Cortex of kidney (tissue), 1 donor: ENCODE measurements at places on chromosomes 6 and 20.

GRCh38 chr6:161038229-161039031, 46.9 kb downstream of the MAP3K4 start:
- DNase-seq = no peak

DNA sequence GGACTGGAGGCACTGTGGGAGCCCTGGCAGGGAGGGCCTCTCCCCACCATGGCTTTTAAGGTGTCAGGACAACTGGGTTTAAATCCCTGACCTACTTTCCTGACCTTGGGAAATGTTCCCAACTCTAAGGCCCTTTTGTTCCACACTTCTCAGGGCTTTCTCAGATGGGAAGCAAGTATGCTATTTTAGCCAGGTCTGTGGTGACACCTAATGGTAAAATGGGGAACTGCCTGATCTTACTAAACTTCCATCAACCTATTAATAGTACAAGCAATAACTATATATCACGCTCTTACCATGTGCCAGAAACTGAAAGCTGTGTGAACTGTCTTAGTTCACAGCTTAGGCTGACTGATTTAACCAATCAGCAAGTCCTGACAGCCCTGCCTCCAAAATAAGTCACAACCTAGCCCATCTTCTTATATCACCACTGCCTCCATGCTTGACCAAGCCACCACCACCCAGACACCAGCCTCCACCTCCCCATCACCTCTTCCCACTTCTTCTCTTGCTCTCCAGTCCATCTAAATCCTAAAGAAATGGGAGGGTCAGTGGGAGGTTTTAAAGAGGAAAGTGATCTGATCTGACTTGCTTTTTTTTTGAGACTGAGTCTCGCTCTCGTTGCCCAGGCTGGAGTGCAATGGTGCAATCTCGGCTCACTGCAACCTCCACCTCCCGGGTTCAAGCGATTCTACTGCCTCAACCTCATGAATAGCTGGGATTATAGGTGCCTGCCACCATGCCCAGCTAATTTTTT, 6.9 kb upstream of the BLCAP start:
- DNase-seq = no peak

- no peak for DNase-seq
These were observed 572 bp downstream of the SLC2A4RG start for GRCh38 chr20:63740070-63740626.

DNA sequence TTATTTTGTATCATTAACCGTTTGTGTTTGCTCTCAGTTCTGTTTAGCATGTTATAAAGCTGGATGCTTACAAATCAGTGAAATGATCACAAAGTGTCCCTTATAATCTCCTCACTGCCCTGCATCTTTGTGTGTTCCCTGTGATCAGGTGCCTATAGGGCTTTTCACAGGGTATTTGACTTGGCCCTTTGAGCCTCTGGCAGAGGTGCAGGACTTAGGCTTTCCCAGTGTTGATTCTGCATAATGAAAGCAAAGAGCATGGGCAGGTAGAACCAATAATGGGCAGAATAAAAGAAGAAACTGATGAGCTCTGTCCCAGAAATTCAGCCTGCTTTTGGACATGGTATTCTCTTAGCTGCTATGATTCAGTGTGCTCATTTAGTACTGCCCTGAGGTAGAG, 16.9 kb upstream of the PBOV1 start:
- no peak for DNase-seq

DNA sequence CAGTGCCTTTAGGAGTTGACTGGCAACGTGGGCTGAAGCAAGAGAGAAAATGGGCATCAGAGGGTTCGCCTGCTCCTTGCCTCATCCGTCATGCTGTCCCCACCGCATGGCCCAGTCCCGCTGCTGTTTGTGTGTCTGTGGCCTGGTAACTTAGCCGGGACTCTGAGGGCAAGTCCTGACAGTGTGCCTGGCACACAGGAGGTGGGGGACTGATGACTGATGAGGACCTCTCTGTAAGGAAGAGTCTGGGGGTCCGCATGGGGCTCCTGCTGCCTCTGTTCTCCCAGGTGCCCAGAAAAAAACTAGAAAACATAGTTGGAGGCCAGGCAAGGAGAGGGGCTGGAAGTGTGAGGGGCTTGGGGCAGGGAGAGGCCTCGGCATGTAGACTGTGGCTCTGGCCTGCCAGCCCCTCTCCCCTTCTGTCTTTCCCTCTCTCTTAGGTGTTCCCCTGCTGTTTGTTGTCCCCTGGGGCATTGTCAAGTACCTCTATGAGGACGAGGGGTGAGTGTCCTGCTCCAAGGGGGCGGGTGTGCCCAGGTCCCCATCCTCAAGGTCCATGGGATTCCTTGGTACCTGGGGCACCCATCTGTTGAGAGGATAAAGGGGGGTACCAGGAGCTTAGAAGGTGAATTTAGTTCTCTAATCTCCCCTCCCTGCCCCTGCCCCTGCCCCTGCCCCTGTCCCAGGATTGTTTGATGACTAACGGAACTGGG, 29.5 kb downstream of the GLP1R start:
- DNase-seq = no peak

- DNase-seq = no peak
These were observed 3.4 kb upstream of the TMEM14C start for GRCh38 chr6:10719296-10719963.

- no peak for DNase-seq
These were observed 1.8 kb upstream of the CCND3 start for GRCh38 chr6:41943456-41943855.

- no peak for DNase-seq
These were observed 55.5 kb downstream of the JARID2 start for GRCh38 chr6:15301179-15302006.

DNA sequence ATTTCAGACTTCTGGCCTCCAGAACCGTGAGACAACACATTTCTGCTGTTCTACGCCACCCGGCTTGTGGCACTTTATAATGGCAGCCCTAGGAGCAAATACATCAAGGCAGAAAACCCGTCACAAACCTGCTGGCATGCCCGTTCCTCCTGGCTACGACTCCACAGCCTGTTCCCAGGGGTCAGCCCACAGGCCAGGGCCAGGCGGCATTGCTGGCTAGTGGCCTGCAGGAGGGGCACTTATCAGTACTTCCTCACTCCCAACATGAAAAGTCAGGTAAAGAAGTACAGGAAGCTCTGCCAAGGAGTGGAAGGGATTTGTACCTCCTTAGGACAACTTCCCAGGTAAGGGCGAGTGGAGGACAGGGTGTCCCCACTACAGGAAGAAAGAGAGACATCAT, 223.1 kb upstream of the AGPAT4 start:
- DNase-seq = no peak

DNA sequence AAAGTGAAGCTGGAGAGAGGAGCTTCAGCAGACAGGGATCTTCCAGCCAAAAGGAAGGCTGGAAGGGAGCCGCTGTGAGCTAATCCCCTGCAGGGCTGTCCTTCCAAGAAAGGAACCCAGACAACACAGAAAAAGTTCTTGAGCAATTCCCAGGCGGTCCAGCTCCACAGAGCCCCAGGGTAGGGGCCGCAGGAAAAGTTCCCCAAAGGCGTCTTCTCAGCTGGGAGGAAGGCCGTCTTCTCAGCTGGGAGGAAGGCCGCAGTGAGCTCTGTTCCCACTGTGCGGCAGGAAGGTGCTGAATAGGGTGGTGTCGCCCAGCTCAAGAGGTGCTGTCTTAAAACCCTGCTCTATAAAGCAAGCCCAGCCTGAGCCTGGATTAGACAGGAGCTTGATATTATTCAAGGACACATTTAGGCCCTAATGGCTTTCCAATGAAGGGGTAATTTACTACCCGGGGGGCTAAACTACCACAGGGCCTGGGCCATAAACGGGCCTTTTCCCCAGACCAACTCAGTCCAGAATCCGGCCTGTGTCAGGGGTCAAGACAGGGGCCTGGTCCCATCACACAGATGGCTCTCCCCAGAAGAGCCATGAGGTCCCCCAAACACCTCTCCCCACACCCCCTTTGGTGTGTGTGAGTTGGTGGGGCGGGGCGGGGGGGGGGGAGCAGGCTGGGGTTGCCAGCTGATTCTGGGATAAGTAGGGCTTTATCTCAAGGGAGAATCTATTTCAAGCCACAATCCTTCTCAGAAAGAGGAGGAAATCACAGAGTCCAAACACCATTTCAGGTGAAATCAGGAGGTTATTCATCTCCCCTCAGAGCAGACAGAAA, 103.6 kb downstream of the NOL4L start:
- DNase-seq = no peak

- no peak for DNase-seq
These were observed 334.9 kb upstream of the JARID2 start for GRCh38 chr6:14910692-14911547.

DNA sequence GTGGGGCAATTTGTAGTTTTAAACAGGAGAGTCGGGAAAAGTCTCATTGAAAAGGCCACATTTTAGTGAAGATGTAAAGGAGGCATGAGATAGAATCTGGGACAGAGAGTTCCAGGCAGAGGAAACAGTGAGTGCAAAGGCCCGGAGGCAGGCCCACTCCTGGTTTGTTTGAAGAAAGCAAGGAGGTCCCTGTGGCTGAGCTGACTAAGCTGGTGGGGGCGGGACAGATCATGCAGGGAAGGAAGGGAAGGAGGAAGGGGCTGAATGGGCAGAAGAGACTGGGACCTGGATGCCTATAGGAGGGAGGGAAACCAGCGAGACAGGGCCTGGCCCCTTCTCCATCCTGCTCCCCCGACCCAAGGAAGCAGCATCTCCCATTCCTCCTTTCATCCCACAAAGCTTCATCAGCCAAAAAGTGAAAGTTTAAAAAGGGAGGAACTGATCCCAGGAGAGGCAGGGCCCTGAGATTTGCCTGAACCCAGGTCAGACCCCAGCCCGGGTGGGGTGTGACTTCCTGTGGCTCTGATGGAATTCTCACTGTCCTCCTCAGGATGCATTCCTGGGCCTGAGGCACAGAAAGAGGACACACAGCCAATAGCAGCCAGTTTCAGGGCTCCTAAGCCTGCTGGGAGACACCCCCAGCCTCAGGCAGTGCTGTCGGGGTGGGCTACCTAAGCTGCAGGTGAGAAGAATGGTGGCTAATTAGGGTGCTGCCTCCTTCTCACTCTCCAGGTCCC, 54.2 kb upstream of the SIRPA start:
- no peak for DNase-seq

DNA sequence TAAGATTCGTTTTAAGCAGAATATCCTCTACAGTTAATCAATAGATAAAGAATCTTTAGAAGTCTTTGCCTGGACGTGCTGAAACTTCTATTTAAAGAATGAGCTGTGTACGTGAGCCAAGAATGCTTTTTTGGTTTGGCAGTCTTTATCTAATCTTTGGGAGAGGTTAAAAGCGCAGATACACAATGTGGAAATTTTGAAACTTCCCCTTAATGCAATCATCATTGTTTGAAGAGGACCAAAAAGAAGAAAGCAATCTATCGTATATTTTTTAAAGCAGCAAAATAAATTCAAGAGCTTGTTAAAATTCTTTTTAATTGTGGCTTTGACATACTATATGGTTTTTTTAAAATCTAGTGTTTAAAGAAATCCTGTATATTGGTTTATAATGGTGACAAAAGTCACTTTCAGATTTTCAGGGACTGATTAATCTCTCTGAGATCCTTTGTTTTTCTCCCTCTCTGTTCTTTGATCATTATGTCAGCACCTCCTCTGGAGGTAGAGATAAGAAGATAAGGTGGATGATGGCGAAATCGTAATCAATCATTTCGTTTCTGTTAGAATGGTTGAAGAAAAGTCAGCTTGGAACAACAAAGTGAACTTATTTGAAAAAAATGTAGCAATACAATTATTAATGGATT, 92.1 kb upstream of the FAM184A start:
- no peak for DNase-seq

DNA sequence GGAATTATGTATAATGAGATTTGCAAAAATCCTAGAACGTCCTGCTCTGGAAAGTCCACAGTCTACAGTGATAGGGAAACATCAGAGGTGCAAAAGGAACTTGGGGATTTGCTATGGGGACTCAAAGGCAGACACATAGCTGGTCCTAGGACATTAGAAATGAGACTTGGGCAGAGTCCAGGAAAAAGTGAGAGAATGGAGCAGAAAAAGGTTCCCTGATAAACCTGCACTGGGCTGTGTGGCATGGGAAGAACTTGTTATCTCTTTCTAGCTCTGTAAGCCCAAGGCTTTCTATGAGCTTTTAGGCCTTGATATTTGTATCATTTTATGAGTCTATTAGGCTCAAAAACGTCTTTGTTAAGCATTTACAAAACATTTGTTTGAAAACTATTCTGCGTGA, 15.2 kb downstream of the PRND start:
- no peak for DNase-seq

DNA sequence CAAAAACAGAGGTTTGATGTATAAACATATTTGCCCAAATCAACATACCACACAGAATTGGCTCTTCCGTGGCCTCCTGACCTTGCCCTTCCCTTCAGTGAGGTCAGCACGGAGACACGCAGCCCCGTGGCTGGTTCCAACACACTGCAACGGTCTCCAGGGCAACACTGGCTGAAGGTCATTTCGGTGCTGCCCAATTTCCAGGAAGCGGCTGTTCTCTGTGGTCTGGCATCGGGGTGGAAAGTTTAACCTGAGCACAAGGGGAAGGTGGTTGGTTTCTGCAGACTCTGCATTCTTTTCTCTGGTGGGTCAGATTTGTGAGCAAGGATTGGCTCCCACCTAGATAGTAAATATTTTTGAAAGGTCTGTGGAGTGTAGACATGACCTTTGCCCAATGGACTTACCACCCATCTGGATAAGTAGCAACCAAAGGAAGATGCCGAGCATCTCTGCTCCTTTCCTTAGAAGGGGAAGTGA, 177.6 kb upstream of the PHACTR1 start:
- no peak for DNase-seq
